ENCODE measurements at places on chromosomes 6 and 20.
A peak's percentile ranks its signal among the peaks of the same experiment; 100 is the strongest.

GRCh38 chr6:7243179-7243981, 69.6 kb downstream of the SSR1 start:
- DNase-seq, result peak; percentile 40

GRCh38 chr6:41591859-41592502, 45.8 kb downstream of the FOXP4 start:
- DNase-seq, result peak; percentile 81

DNA sequence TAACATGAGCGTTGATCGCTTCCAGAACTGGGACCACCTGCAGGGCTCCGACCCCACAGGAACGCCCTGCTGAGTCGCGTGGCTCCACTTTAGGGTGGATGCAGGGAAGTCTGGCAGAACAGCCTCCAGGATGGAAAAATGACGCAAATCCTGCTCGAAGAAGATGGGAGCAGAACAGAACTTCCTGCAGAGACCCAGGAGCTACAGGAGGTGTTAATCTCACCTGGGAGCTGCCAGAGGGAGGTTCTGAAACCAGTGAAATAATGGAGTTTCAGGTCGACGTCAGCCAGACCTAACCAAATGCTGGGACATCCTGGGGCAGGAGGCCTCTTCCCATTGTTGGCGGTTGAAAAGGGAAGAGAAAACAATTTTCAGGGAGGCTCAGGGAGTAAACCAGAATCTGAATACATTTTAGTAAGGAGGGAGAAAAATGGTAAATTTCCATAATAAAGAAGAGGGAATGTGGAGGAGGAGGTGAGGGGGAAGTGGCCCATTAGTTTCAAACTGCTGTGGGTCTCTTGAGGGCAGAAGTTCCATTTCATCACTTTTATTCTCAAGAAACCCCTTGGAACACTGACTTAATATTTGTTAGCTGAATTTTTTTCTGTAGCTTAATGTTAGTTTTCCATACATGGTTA, 558.4 kb upstream of the CDH4 start:
- no peak for DNase-seq

DNA sequence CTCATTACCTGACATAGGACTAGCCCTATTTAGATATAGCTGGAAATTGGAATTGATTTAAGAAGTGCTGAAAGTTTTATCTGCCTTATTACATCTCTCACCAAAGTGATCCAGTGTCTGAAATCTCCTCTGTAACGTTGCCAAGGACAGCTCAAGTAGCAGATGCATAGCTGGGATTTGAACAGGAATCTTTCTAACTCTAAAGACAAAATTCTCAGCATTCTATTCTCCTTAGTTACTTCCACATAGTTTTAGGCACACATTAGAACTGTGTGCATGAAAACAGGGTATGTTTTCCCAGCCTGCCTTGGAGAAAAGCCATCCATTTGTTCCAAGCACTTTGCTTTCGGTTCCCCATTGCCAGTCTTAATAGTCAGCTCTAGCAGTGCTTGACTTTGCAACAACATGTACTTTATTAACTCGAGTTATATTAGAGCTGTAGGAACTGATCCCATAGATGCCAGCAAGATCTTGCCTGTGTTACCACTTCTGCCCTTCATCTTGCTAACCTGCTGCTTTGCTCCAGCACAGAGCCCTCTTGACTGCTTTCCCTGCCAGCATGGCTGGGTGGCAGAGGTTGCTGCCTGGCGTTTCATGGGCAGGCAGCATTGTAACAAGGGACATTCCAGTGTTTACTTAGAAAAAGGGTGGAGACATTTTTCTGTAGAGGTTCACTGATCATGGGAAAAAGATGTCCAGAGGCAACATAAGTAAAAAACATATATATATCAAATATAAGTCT, 56.1 kb upstream of the STMND1 start:
- no peak for DNase-seq

GRCh38 chr6:33757113-33757512, 10.4 kb upstream of the IP6K3 start:
- DNase-seq, result no peak

GRCh38 chr20:53981752-53982437, 88.5 kb downstream of the BCAS1 start:
- DNase-seq, result peak; percentile 32

DNA sequence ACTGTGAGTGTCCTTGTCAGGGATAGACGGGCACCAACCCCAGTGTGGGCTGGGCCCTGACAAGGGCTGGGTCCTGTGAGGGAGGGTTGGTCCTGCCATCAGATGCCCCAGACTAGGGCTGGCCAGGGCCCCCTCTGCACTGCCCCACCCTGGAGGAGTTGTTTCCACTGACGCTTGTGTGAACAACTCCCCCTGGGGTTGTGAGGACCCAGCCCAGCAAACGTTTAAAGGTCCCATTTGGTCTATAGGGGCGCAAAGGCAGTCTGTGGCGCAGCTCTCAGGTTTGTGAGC, 104.1 kb downstream of the BMP7 start:
- no peak for DNase-seq

- DNase-seq, result no peak
Observed at GRCh38 chr20:16846006-16846405, 97.8 kb downstream of the OTOR start.

DNA sequence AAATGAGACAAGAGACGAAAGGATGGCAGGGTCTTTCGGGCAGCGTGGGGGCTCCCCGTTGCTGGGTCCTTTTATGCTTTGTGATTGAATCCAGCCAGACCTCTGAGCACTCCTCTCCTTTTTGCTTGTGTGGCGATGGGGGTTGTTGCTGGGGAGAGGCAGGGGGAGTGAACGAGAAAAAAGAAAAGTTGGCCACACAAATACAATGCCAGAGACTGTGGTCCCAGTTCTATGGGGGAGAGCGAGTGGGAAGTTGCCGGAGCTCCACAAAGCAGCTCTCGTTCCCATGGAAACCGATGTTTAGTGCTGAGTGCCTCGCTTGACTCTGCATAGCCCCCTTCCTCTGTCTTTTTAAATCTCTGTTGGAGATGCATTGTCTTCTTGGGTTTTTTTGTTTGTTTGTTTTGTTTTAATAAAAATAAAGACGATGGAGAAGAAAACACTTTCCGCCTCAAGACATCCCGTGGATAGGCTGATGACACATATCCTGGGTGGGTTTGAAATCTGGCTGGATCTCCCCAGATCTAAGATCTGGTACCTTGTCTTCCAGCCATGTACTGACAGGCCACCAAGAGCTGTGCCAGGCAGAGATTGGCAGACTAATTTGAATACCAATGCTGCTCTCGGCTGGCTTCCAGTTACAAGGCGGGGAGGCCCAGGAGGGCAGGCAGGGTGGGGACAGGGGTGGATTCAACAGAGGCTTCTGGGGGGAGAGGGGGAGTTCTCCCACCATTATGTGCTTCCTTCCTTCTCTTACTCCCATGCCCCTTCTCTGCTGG, 529.3 kb downstream of the QKI start:
- DNase-seq, result no peak

GRCh38 chr6:6781172-6781872, 192.8 kb downstream of the LY86 start:
- DNase-seq, result no peak

GRCh38 chr6:156260815-156261214, 516.4 kb upstream of the ARID1B start:
- no peak for DNase-seq

DNA sequence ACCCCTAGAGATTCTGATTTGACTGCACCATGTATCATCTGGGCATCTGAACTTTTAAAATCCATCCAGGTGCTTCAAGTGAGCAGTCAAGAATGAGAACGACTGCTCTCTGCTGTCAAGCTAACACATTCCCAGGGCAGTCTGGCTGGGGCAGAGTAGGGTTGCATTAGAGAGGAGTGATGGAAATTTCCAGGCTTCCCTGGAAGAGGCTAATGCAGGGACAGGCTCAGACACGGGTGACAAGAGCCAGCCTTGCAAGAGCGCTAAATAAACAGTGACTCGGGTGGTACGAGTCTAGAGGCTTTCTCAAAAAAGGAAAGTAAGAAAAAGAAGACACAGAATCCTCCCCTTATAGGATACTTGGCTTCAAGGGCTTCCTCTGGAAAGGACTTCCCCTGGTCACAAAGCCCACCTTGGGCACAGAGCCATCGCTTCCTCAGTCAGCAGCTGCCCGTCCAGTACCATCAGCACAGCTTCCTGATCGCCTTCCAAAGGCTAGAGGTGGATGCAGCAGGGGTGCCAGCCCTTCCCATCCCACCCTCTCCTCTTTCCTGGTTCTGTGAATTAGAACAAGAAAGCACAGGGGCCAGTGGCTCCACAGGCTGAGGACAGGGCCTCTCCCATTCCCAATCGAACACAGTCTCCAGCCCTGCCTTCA, 177.4 kb upstream of the RREB1 start:
- DNase-seq, result no peak

DNA sequence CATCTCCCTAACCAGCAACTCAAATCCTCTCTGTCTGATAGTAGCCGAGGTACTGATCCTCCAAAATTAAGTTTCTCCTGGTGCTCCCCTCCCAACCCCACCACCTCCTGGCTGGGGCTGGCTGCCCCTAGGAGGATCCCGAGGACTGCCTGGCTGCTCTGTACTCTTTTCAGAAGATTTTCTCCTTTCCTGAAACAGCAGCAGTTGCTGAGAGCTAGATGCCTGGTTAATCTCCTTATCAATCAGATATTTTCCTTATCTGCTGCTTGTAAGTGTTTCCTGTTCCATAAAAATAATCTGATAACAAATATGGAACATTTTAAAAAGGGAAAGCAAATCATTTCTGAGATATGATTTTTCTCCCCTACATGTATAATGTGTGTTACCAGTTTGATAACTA, 52.8 kb downstream of the ZMYND8 start:
- DNase-seq, result no peak

- no peak for DNase-seq
Observed at GRCh38 chr6:123940551-123940950, 136.9 kb downstream of the NKAIN2 start.

DNA sequence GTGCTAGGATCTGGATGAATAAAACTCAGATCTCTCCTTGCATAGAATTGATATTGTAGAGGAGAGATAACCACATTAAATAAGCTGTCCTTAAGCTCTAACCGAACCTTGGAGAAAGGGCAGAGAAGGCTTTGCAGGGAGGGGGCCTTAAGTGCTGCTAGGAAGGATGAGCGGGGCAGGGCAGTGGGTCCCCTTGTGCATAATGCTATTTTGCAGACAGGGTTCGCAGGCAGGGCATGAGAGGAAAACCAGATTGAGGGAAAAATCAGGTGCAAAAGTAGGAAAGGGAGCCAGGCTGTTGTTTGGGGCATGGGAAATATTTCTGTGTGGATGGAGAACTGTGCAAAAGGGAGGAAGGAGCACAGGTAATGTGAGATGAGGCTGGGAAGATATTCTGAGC, 383.0 kb upstream of the JARID2 start:
- DNase-seq, result no peak

DNA sequence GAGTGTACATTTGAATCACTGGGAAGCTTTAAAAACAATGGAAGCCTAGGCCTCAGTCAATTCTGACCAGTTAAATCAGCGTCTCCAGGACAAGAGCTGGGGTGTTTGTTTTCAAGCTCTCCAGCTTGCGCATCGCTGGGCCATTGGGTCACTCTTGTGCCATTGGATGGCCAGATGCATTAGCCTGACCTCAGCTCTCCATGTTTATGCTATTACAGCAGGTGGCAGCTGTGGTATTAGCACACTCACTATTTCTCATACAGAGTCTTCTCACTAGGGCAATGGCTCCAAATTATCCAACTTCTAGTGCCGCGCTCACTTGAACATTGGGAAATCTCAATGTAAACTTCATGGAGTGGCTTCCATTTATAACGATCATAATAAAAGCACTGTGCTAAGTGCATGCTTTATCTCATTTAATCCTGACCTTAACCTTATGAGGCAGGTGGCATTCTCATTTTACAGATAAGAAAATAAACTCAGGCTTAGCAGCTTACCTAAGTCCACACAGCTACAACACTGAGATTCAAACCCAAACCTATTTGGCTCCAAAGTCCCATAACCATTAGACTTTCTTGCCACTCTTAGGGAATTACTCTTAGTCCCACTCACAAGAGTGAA, 108.8 kb downstream of the PPP1R14C start:
- DNase-seq, result no peak

DNA sequence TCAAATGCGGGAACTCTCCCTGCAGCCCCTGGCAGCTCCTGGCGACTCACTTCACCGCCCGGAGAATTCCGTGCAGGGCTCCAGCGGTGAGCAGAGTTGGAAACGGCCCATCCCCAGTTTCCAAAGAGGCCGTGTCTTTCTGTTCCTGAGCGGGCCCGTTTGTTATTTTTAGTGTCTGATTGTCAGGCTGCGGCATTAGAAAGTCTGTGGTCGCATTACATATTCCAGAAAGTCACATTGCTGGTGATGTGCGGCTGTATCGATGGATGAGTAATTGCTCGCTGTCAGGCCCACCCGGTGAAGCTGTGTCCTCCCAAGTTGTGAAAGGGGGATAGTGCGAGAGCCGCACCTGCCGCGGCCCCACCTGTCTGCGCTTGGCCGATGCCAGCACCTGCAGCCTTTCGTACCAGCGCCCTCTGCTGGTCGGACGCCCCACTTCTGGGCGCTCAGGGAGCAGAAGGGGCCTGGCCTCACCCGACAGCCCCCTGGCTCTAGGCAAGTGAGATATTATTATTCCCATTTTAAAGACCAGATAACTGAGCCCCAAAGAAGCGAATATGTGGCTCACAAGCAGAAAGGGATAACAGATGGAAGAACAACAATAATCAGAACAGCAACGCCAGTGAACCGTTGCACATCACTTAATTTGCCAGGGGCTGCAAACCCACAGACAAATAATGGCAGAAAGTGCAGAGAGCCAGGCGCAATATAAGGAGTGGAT, 244.9 kb downstream of the TSHZ2 start:
- peak; percentile 88 for DNase-seq

DNA sequence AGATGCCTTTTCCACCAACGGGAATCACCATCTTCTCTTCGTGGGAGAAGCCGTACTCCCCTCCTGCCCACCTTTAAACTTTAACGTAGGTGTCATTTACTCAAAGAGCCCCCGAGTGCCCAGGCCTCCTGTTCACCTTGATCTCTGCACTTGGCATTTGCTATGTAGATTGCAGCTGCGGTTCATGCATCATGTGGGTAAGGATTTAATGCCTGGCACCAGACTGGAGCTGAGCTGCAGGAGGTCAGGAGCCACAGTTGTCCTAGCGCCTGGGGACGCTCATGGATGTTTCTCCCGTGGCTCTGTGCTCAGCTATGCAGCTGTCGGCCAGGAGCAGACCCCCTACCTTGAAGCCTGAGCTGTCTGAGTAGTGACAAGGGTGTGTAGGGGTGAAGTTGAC, 133.7 kb downstream of the CDH4 start:
- no peak for DNase-seq
